Bronchial epithelial cell (primary cell): ENCODE measurements at places on chromosomes 4 and X.

GRCh38 chrX:9500584-9500983 is 35.7 kb downstream of the TBL1X start:
- DNase-seq = no peak

- peak; percentile 85 for DNase-seq
Measured at GRCh38 chr4:87461281-87461700, 38.9 kb downstream of the NUDT9 start.

DNA sequence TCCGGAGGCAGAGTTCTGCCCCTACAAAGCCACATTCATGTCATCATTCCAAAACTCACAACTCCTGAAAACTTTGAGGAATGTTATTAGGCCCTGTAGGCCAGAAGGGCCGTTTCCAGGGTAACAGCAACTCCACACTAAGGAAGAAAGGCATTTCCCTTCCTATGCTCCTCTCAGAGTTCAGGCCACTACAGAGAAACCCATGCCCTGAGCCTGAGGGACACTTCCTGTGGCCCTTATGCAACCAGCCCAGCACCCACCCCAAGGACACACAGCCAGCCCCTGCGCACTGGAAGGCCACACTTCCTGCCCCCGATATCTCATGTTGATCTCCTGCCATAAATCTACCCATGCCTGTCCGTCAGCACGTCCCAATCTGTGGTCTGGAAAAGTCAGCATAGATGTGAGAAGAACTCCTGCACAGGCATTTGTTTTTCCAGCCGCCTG is 289.3 kb downstream of the BCOR start:
- DNase-seq = no peak

DNA sequence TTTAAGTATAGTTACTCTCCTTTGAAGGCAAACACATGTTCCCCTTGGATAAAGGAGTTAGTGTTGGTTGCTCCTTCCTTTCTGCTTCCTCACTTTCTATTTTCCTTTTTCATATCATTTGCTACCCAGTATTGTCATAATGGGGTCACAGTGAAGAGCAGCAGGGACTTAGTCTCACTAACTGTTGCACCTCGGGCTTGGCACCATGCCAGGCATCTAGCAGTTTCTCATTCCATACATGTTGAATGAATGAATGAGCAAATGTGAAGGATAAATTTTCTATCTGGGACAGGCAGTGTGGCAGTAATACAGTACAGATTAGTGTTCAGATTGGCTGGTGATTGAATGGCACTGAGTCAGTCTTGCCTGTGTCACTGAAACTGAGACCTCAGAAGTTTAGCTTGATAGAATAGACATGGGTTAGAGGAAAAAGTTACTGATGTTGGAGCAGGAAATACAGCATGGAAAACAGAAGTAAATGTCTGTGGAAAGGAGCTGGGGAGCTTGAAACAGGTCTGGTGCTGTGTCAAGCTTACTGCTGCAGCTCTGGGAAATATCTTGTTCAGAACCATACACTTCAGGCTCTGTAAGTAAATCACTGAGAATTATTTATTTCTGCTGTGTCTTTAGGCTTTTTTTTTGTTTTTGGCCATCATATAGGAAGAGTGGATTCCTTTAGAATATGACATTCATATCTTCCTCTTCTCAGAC is 55.8 kb upstream of the PITX2 start:
- no peak for DNase-seq

- DNase-seq = no peak
Measured at GRCh38 chrX:44871931-44872820, 812 bp upstream of the KDM6A start.

GRCh38 chr4:3208826-3209225 is 40.1 kb upstream of the MSANTD1 start:
- DNase-seq = no peak

GRCh38 chr4:38166082-38166481 is 205.9 kb downstream of the PTTG2 start:
- no peak for DNase-seq

- no peak for DNase-seq
Measured at GRCh38 chr4:188396037-188396436, 256.8 kb downstream of the TRIML1 start.

DNA sequence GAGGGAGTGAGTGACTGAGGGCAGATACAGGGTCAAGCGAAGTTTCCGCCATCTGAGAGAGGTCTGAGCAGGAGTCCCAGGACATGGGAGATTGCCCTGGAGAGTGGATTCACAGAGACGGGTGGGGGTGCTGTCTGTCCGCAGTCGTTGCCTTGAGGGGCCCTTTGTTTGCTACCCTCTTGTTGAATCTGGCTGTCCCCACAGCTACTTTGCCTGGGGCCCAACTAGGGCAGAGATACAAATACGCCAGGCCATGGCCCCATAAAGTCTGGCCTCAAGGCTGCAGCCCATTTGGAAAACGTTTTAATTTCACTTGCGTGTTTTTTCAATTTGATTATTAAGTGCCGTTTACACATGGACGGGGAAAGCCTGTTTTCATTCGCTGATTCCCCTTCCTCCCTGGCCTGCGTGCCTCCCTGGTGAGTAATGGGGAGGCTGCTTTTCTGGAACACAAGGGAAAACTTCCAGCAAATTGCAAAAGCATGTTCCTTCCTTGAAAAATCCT is 134.4 kb downstream of the SMIM20 start:
- peak; percentile 82 for DNase-seq

- no peak for DNase-seq
Measured at GRCh38 chrX:81308086-81308829, 106.4 kb downstream of the SH3BGRL start.

DNA sequence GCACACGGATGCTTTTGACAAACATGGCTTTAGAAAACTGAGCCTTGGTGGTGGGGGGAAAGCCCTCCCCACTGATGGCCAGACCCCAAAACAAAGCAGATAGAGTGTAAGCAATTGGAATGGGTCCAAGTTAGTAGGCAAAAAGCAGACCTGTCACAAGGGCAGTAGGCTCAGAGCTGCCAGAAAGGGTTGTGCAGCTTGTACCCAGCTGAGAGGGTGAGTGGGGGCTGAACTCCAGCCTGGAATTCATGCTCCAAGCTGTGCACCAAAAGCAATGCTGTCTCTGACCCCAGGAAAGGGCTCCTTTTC is 101.1 kb upstream of the TEX13D start:
- DNase-seq = no peak

GRCh38 chrX:57211906-57212305 is 74.6 kb upstream of the FAAH2 start:
- no peak for DNase-seq

- DNase-seq = no peak
Measured at GRCh38 chr4:76960014-76960413, 10.5 kb downstream of the SEPTIN11 start.

- DNase-seq = peak; percentile 80
Measured at GRCh38 chrX:134480061-134480460, 20.1 kb downstream of the HPRT1 start.

DNA sequence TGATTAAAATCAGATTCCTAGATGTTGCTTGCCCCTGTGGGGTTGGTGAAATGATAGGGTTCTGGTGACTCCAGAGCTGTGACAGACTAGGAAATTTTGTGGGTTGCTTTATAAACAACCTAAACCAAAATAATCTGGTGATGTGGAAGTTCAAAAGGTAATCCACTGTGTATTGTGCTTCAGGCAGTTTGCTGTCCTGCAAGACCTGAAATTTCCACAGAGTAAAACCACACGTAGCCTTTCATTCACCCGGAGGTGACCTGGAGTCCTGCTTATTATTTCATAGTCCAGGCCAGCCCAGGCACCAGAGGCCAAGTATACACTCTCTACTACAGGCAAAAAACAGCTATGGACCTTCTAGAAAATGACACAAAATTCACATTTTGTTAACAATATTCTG is 114.6 kb upstream of the CBR4 start:
- no peak for DNase-seq

- no peak for DNase-seq
Measured at GRCh38 chrX:66042307-66043077, 2.6 kb upstream of the VSIG4 start.

GRCh38 chr4:8607603-8608481 is 15.3 kb downstream of the CPZ start:
- DNase-seq = no peak

DNA sequence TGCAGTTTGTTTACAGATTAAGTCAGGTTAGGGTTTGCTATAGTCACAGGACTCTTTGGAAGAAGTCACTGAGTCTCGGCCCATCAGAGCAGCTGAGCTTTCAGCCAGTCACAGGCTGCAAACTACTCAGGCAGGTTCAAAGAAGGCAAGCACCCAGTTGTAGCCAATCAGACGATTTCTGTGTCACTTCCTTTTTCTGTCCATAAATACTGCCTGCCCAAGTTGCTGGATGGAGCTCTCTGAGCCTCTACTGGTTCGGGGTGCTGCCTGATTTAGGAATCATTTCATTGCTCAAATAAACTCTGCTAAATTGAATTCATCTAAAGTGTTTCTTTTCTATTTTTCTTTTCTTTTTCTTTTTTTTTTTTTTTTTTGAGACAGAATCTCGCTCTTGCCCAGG is 7.3 kb upstream of the SH3BP2 start:
- DNase-seq = peak; percentile 29

DNA sequence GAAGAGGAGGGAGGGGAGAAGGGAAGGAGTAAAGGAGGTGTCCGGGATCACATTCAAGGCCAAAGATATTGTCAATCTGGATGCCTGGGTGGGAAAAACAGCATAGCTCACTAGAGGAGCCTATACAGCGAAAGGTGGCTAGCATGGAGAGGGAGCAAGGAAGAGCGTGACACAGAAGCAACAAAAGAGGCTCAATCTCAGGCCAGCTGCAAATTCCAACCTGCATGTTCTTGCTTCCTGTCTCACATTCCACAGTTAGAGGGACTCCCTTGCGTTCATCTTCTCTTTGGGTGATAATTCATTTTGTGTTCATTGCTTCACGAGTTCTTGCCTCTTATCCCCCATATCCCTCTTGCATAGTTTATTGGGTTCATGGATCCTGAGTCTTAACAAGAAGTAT is 3.0 kb upstream of the CLNK start:
- DNase-seq = no peak

DNA sequence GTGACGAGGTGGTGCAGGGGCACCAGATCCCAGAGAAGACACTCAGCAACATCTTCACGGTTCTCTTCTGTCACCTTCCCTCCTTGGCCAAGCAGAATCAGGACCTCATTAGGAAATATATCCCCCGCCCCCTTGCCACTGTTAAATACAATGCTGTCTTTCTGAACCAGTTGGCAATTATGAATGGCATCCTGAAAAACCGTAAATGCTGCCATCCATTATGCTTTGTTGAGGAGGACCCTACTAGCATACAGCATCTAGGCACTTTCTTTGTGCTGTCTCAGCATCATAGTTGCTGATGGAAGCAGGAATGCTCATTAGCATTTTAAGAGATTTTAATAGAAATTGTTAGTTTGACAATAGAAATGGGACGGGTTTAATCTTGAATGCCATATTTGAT is 138.5 kb downstream of the DCLK2 start:
- DNase-seq = no peak

DNA sequence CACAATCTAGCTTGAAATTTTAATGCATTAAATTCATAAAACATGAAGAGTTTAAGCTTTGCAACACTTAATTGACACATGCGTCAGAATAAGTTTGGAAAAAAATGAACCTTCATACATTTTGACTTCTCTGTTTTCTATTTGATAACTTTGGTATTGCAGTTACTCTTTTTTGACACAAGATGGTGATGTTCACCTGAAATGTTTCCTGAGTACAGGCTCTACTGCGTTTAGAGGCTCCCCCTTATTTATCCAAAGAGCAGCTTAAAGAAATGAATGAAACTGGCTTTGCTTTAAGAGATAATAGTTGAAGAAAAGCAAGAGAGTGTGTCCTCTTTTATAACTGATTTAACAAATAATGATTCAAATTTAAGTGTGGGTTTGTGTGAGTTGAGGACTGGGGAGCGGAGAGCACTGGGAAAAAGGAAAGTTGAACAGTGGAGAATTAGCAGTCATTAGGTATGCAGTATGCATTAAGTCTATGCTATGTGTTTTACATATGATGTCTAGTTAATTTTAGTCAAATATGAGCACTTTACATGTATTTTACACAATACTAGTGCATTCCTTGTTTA is 180.6 kb upstream of the NUDT6 start:
- peak; percentile 46 for DNase-seq

GRCh38 chr4:169271692-169272007 is 894 bp upstream of the SH3RF1 start:
- no peak for DNase-seq

- peak; percentile 20 for DNase-seq
Measured at GRCh38 chrX:20989361-20989760, 384.9 kb upstream of the CNKSR2 start.

DNA sequence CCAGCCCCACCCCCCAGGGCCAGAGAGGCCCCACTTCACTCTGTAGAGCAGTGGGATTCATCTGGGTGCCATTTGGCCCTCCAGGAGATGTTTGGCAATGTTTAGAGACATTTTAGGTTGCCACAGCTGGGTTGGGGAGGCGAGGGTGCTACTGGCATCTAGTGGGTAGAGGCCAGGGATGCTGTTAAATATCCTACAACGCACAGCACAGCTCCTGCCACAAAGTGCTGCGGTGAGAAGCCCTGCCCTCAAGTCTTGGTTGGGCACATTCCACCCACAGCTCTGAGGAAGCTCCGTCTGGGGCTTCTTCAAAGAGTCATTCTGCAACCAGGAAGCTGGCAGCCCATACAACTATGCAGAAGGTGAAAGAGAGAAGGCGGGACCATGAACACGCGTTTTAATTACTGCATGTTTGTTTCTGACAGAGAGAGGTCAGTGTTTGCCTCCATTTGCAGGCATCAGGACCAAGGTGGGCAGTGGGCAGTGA is 48.1 kb upstream of the FAM9C start:
- DNase-seq = no peak

GRCh38 chrX:44400588-44400987 is 57.1 kb upstream of the EFHC2 start:
- peak; percentile 95 for DNase-seq

DNA sequence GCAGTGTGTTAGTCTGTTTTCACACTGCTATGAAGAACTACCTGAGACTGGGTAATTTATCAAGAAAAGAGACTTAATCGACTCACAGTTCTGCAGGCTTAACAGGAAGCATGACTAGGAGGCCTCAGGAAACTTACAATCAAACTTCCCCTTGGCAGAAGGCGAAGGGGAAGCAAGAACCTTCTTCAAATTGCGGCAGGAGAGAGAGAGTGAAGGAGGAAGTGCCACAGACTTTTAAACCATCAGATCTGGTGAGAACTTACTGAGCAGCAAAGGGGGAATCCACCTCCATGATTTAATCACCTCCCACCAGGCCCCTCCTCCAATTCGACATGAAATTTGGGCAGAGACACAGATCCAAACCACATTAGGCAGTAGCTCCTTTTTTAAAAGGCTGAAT is 59.2 kb upstream of the LEF1 start:
- DNase-seq = no peak
